ENCODE measurements at places on chromosomes 6 and 20.

GRCh38 chr20:43448748-43449535, 8.8 kb upstream of the SRSF6 start:
- peak; percentile 69 for DNase-seq

GRCh38 chr20:53354314-53354713, 239.3 kb downstream of the ZNF217 start:
- no peak for DNase-seq

GRCh38 chr20:6489361-6490171, 277.9 kb upstream of the BMP2 start:
- DNase-seq: peak; percentile 3

DNA sequence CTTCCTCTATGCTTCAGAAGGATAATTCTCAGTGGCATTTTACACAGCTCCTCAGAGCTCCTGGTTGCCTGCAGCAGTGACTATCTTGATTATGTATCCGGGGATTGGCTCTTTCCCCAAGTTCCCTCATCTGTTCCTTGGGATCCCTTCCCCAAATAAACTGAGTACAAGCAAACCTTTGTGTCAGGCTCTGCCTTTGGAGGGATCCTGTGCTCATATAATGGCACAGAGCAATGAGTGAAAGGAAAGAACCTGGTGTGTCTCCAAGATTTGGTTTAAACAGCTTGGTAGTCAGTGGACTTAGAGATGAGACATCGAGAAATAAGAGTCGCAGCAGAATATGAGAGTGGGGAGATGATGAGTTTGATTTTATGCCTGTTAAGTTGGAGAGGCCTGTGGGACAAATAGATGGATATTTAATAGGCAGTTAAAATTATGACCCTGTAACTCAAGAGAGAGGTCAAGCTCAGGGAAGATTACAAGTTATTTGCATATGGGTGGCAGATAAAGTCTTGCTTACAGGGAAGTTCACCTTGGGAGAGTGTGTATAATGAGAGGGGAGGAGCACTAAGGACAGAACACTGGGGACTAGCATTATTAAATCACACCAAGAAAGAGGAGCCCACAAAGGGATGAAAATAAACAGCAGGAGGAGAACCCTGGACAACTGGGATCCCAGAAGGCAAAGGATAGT, 44.1 kb upstream of the GCLC start:
- DNase-seq: no peak

DNA sequence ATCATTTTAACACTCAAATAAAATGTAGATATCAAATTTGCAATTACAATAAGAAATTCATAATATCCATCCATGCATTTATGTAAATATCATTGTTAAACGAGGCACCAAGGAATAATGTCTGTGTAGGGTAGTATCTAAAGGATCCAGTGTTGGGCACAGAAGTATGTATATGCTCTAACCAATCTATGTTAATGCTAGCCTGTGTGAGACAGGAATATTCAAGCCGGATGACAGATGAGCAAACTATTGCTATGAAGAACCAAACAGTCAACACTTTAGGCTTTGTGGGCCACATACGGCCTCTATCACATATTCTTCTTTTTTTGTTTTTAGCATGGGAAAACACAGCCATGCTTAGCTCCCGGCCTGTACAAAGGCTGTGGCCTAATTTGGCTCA, 45.0 kb downstream of the HUS1B start:
- DNase-seq: no peak

GRCh38 chr6:170137176-170137891, 153.5 kb downstream of the DLL1 start:
- no peak for DNase-seq

- DNase-seq: no peak
Measured at GRCh38 chr20:47354714-47355488, 1.6 kb downstream of the ZMYND8 start.

- no peak for DNase-seq
Measured at GRCh38 chr6:158050107-158050735, 68.6 kb downstream of the SYNJ2 start.

Data from AG08395 (cell line).